Kidney (tissue), 22 donors: ENCODE measurements at places on chromosomes 3 and 15. TPM values are rescaled to one million over a fixed set of nuclear protein-coding genes. Genes with fewer than 3 reads are reported as not detected.

The RAB6B gene
- 17.7 TPM for total RNA-seq

The WDR93 gene
- 2.5 TPM for total RNA-seq

The CHAC1 gene
- 4.7 TPM for total RNA-seq

The SLC24A1 gene
- 18.9 TPM for total RNA-seq

The SST gene
- not detected for total RNA-seq

The SLC49A4 gene
- 21.7 TPM for total RNA-seq

The MST1R gene
- 29.6 TPM for total RNA-seq

The SI gene
- total RNA-seq, result not detected

The BFSP2 gene
- total RNA-seq, result 0.41 TPM

The MOBP gene
- 0.16 TPM for total RNA-seq

The NANOGP8 gene
- total RNA-seq, result 1.3 TPM

The TM4SF18 gene
- 19.7 TPM for total RNA-seq

The FRMD5 gene
- 0.41 TPM for total RNA-seq

The PDHB gene
- 71.7 TPM for total RNA-seq

The KNG1 gene
- total RNA-seq, result 8.7 TPM

The HYAL3 gene
- total RNA-seq, result 2.0 TPM

The PDZRN3 gene
- 13.2 TPM for total RNA-seq

The MANF gene
- total RNA-seq, result 96.5 TPM

The TLR9 gene
- 0.94 TPM for total RNA-seq

The IQCH gene
- 7.7 TPM for total RNA-seq

The GOLGA8G gene
- total RNA-seq, result not detected

The SPESP1 gene
- total RNA-seq, result 4.1 TPM

The OR5K2 gene
- total RNA-seq, result not detected

The SEMA5B gene
- 8.4 TPM for total RNA-seq

The CCRL2 gene
- total RNA-seq, result 2.8 TPM

The IL5RA gene
- 1.1 TPM for total RNA-seq
